ENCODE measurements at places on chromosomes 16 and 17. TPM values are rescaled to one million over a fixed set of nuclear protein-coding genes. Genes with fewer than 3 reads are reported as not detected.

The GLP2R gene
- not detected for total RNA-seq

The TOX3 gene
- not detected for total RNA-seq

The KRTAP2-3 gene
- total RNA-seq = not detected

The MYH11 gene
- under 0.01 TPM for total RNA-seq

The CCL7 gene
- total RNA-seq = 0.36 TPM

The ADAMTS18 gene
- total RNA-seq = not detected

The KRT39 gene
- total RNA-seq = 0.36 TPM

The AOC2 gene
- total RNA-seq = 0.72 TPM

The KRT25 gene
- total RNA-seq = not detected

The IGF2BP1 gene
- 0.59 TPM for total RNA-seq

The KRTAP17-1 gene
- total RNA-seq = not detected

The FCSK gene
- 11.9 TPM for total RNA-seq

The FOXL1 gene
- total RNA-seq = 3.2 TPM

The TMEM235 gene
- not detected for total RNA-seq

- no peak overlapping the region for H3K4me3 ChIP-seq
- no peak overlapping the region for H3K27ac ChIP-seq
- H3K36me3 ChIP-seq = no peaks in the 10 kb centered on the region
- no peaks in the 10 kb centered on the region for H3K4me1 ChIP-seq
- peak; percentile 34 for DNase-seq
- peaks cover 2% of the 10 kb centered on the region for H3K27me3 ChIP-seq
Measured at GRCh38 chr17:32976131-32976530, 15.5 kb upstream of the SPACA3 start.

- H3K4me1 ChIP-seq = no peaks in the 10 kb centered on the region
- no peak overlapping the region for H3K4me3 ChIP-seq
- H3K27ac ChIP-seq = no peak overlapping the region
- H3K27me3 ChIP-seq = no peaks in the 10 kb centered on the region
Measured at GRCh38 chr17:57114085-57114673, 29.1 kb downstream of the AKAP1 start.

- H3K4me3 ChIP-seq = no peak overlapping the region
- H3K36me3 ChIP-seq = no peaks in the 10 kb centered on the region
- no peak for DNase-seq
- no peaks in the 10 kb centered on the region for H3K27me3 ChIP-seq
- no peak overlapping the region for H3K27ac ChIP-seq
- no peaks in the 10 kb centered on the region for H3K4me1 ChIP-seq
Measured at GRCh38 chr16:78216166-78216745, 116.8 kb downstream of the WWOX start.

DNA sequence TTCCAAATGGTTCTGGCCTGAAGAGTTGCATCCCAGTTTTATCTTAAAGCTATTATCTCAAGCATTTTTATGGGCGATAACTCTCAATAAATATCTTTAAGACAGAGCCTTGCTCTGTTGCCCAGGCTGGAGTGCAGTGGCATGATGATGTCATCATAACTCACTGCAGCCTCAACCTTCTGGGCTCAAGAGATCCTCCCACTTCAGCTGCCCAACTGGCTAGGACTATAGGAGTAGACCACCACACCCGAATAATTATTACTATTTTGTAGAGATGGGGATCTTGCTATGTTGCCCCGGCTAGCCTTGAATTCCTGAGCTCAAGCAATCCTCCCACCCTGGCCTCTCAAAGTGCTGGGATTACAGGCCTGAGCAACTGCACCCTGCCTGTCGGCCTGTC lies 26.1 kb upstream of the CYTH1 start:
- H3K36me3 ChIP-seq = peaks cover 89% of the 10 kb centered on the region
- H3K4me3 ChIP-seq = no peak overlapping the region

GRCh38 chr17:55641676-55642081 lies 81.0 kb downstream of the TMEM100 start:
- no peak overlapping the region for H3K4me3 ChIP-seq
- no peaks in the 10 kb centered on the region for H3K36me3 ChIP-seq
- no peak overlapping the region for H3K27ac ChIP-seq
- DNase-seq = no peak
- no peaks in the 10 kb centered on the region for H3K4me1 ChIP-seq

DNA sequence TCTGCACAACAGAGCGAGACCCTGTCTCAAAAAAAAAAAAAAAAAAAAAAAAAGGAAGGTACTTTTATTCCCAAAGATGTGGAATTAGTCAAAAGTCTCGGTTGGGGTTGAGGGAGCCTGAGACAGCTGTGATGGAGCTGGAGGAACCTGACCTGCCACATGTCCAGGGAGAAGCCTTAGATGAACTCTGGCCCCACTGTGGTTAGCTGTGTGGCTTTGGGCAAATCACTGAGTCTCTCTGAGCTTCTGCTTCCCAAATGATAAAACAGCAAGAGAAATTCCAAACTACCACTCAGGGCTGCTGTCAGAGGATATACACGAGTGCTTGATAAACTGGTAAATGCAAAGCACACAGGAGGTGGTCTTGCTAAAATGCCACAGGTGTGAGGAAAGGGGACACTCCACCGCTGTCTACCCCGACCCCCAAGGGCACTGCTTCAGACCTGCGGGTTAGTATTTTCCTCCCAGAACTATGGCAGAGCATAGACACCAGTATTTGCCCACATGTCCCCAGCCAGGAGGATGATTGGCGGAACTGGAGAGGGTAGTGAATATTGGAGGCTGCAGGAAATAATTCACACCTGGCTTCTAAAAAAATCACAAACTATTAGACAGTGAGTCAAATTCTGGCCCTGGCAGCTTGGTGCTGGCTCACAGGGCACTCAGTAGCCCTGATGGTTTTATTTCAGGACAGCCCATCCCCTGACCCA lies 14.7 kb downstream of the DRC3 start:
- DNase-seq = no peak
- no peak overlapping the region for H3K27ac ChIP-seq
- no peaks in the 10 kb centered on the region for H3K36me3 ChIP-seq
- no peak overlapping the region for H3K4me3 ChIP-seq

- DNase-seq = peak; percentile 23
- H3K36me3 ChIP-seq = no peaks in the 10 kb centered on the region
- peaks cover 21% of the 10 kb centered on the region for H3K4me1 ChIP-seq
- no peak overlapping the region for H3K27ac ChIP-seq
- H3K27me3 ChIP-seq = no peaks in the 10 kb centered on the region
Measured at GRCh38 chr17:69179227-69179952, 37.7 kb upstream of the ABCA6 start.

DNA sequence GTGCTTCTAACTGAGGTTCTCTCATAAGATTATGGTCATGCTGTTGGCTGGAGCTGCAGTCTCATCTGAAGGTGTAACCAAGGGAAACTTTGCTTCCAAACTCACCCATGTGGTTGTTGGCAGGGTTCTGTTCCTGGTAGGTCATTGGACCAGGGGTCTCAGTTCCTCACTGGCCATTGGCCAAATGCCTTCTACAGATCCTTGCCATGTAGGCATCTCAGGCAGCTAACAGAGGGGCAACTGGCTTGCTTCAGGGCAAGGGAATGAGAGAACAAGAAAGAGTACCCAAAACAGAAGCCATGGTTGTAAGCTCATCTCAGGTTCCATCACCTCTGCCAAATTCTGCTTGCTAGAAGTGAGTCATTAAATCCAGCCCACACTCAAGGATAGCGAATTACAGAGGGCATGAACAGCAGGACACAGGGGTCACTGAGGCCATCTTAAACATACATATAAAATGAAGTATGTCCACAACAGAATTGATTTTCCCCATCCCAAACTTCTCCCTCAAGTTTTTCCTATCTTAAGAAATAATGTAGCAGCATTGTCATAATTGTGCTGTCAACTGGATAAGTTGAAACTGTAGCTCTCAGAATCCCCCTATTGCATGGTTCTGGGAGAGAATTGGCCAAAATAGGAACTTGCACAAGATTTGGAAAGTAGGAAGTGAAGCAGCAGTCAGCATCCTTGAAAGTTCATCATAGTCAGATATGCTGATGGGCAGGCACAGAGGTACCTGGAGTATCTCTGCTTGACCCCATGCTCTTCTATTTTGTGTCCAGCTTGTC lies 42.4 kb upstream of the CES5A start:
- H3K27me3 ChIP-seq = no peaks in the 10 kb centered on the region
- H3K4me1 ChIP-seq = no peaks in the 10 kb centered on the region
- H3K4me3 ChIP-seq = no peak overlapping the region
- no peaks in the 10 kb centered on the region for H3K36me3 ChIP-seq
- H3K27ac ChIP-seq = no peak overlapping the region

DNA sequence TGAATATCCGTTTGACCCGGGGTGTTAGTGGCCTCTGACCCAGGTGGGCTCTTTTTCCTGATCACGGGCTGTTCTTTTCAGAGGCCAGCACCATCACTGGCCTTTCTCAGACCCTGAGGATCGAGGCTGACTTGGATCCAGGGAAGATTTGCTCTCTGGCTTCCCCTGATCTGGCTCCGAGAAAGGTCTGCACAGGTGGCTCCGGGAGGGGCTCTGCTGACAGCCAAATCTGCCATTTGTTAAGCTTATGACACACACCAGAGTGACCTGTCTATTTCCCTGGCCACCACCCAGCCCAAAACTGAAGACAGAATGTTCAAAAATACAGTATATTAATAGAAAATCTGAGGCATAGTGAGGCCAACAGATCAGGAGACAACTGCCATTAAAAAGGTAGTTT lies 221.8 kb upstream of the TNRC6C start:
- no peak for DNase-seq
- H3K36me3 ChIP-seq = no peaks in the 10 kb centered on the region
- H3K27me3 ChIP-seq = peaks cover 45% of the 10 kb centered on the region
- no peaks in the 10 kb centered on the region for H3K4me1 ChIP-seq
- H3K4me3 ChIP-seq = no peak overlapping the region
- no peak overlapping the region for H3K27ac ChIP-seq

- H3K36me3 ChIP-seq = no peaks in the 10 kb centered on the region
- DNase-seq = no peak
- peaks cover 8% of the 10 kb centered on the region for H3K4me1 ChIP-seq
- no peak overlapping the region for H3K27ac ChIP-seq
Measured at GRCh38 chr17:61581611-61582349, 9.2 kb downstream of the NACA2 start.

DNA sequence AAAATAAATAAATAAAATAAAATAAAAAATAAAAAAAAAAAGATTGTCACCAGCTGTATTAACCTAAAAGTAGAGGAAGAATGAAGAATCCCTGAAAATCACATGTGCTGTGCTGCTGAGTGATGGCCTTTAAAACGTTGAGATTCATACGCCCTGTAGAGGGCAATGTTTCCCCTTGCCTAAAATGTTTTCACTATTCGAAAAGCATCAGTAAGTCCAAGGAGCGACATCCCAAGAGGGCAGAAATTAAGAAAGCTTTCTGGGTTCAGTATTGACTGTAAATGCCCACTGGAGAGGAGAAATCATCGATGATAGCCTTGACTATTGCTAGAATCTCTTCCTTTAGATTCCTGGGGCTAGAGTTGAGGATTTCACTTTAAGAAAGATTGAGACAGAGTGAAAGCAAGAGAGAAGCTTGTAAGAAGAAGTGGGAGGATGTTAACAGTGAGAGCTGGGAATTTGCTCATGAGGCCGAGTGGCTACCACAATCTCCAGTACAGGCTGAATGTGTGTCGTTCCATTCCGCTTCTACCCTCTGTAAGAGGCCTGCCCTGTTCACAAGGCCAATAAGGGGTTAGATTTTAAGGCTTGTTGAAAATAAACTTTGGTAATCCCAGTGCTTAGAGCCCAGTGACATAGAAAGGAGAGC lies 170.8 kb upstream of the FAM20A start:
- peaks cover 19% of the 10 kb centered on the region for H3K4me1 ChIP-seq
- no peaks in the 10 kb centered on the region for H3K27me3 ChIP-seq
- peak overlapping the region; percentile 51 for H3K27ac ChIP-seq
- DNase-seq = peak; percentile 88

- no peak overlapping the region for H3K4me3 ChIP-seq
- H3K36me3 ChIP-seq = no peaks in the 10 kb centered on the region
- no peaks in the 10 kb centered on the region for H3K27me3 ChIP-seq
- H3K4me1 ChIP-seq = no peaks in the 10 kb centered on the region
- no peak overlapping the region for H3K27ac ChIP-seq
Measured at GRCh38 chr17:71740866-71741265, 380.0 kb upstream of the SOX9 start.

- peak overlapping the region; percentile 39 for H3K27ac ChIP-seq
- H3K4me1 ChIP-seq = peaks cover 23% of the 10 kb centered on the region
- H3K4me3 ChIP-seq = no peak overlapping the region
- no peak for DNase-seq
- no peaks in the 10 kb centered on the region for H3K36me3 ChIP-seq
Measured at GRCh38 chr16:4347010-4347409, 4.1 kb downstream of the PAM16 start.

DNA sequence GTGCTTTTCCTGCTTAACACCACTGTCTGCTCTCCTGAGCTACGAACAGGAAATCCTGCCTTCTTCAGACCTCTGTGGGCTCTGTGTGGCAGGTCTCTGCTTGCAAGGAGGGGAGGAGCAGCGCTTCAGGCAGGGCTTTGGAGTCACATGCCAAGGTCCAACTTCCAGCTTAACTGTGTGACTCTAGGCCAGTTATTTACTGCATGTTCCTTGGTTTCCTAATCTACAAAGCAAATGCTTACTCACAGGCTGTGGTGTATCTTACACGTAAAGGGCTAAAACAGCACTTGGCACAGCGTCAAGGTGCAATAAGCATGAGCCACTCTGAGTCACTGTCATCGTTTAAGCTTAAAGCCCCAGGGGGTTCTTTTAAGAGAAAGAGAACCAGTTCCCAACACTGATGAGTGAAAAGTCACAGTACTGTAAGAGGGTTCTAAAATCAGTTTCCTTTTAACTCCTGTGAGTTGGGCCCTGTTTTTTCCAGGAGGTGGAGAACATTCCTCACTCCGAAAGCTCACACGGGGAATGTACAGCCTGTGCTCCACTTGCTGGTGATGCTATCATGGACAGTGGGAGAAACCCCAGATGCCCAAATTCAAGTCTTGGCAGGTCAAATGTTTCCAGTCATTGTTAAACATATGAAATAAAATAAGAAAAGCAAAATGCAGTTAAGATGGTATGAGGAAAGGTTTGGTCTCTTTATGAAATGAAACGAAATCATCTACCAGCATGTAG lies 54.1 kb upstream of the BCAR1 start:
- H3K36me3 ChIP-seq = peaks cover 8% of the 10 kb centered on the region
- H3K27ac ChIP-seq = peak overlapping the region; percentile 97
- DNase-seq = peak; percentile 96
- H3K4me1 ChIP-seq = peaks cover 28% of the 10 kb centered on the region
- no peaks in the 10 kb centered on the region for H3K27me3 ChIP-seq

GRCh38 chr17:71558901-71559300 lies 561.9 kb upstream of the SOX9 start:
- no peaks in the 10 kb centered on the region for H3K36me3 ChIP-seq
- no peaks in the 10 kb centered on the region for H3K27me3 ChIP-seq
- H3K4me3 ChIP-seq = no peak overlapping the region
- no peaks in the 10 kb centered on the region for H3K4me1 ChIP-seq
- DNase-seq = no peak

GRCh38 chr16:69711115-69711740 lies 15.1 kb downstream of the NQO1 start:
- H3K4me3 ChIP-seq = no peak overlapping the region
- H3K36me3 ChIP-seq = peaks cover 63% of the 10 kb centered on the region
- peaks cover 24% of the 10 kb centered on the region for H3K4me1 ChIP-seq
- no peaks in the 10 kb centered on the region for H3K27me3 ChIP-seq

Data from osteoblast (primary cell).